ENCODE measurements at places on chromosomes 7 and 10. TPM values are rescaled to one million over a fixed set of nuclear protein-coding genes. Genes with fewer than 3 reads are reported as not detected.

GRCh38 chr7:150323682-150324372 lies 482 bp upstream of the ACTR3C start:
- DNase-seq = peak; percentile 40

GRCh38 chr10:78876449-78876848 lies 192.3 kb upstream of the ZMIZ1 start:
- peak; percentile 33 for DNase-seq

DNA sequence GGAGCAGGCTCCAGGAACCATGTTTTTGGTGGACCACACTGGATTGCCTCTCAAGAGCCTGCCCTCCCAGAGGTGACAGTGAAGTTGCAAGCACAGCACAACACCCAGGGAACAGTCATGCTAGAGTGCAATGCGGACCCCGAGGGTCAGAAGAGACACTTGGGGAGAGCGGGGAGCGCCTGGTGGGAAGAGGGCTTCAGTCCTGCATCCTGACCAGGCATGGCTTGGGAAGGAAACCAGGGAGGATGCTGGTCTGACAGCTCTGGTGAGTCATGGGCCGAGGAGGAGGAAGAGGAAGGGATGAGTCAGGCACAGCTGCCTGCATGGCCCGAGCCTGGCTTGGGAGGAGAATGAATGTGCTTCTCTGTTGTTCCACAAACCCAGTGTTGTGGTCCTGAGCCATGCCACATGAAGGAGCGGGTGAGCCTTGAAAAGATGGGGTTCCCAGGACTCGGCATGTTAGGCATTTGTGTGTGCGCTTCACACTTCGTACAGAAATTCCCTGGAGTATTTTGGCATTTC lies 29.5 kb upstream of the ANKRD2 start:
- peak; percentile 99 for DNase-seq

DNA sequence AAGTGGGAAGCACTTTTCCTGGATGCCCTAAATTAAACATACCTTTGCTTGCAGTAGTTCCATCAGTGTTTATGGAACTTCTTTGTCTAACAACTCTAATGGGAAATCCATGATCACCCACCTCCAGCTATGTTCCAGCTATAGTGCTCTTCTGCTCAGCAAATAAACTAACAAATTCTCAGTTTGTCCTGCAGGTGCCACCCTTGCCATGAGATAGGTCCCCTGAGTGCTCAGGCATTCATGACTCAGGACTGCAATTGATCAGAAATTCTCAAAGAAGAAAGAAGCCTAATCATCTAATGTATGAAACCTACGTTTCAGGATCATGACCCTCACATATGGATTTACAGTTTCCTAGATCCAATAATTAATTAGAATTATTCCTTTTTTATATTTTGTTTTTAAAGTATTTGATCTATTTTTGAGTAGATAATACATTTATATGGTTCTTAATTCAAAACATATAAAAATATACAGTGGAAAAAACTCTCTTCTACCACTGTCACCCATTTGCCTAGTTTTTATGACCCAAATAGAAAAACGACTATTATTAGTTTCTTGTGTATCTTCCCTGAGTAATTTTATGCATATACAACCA lies 48.7 kb upstream of the DYNC1I1 start:
- DNase-seq = peak; percentile 68

GRCh38 chr7:30799206-30799975 lies 28.2 kb downstream of the MINDY4 start:
- DNase-seq = peak; percentile 84

GRCh38 chr7:128940494-128941322 lies 3.0 kb downstream of the IRF5 start:
- DNase-seq = no peak

DNA sequence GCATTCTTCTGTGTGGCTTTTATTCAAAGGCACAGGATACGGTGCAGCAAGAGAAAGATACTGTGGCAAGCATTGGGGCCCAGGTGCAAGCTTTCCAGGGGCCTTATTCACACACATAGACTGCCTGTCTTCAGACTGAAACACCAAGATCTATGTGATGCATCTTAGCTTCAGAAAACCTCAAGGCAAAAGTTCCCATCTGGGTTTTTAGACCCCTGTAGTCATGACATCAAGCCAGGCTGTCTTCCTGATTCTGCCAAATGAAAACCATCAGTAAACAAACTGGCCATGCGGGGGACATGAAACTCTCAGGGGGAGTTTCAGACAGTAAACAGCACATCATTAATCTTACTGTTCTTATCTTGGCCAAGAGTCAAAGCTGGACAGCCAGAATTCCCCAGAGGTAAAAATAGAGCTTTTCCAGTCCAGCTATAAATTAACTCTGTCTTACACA lies 9.8 kb downstream of the AGBL3 start:
- no peak for DNase-seq

- DNase-seq = peak; percentile 88
Measured at GRCh38 chr10:12710594-12711349, 290.7 kb downstream of the CCDC3 start.

DNA sequence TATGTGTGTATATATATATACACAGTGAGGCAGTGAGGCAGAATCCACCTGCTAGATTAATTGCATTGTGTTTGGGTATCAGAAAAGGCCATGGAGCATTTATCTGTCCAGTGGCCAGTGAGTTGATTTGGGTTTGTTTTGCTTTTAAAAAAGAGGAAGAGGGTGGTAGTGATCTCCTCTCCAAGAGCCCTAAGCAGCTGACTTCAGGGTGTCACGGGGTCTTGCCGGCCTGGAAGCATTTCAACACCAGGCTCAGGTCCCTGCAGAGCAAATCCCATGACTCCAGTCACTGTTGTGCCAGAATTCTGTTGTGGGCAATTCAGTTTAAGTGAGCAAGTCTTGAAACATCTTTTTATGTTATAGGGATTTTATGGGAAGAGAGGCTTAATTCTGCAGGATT lies 30.6 kb upstream of the GPNMB start:
- DNase-seq = no peak

GRCh38 chr10:132984008-132984295 lies 41.6 kb upstream of the CFAP46 start:
- no peak for DNase-seq

DNA sequence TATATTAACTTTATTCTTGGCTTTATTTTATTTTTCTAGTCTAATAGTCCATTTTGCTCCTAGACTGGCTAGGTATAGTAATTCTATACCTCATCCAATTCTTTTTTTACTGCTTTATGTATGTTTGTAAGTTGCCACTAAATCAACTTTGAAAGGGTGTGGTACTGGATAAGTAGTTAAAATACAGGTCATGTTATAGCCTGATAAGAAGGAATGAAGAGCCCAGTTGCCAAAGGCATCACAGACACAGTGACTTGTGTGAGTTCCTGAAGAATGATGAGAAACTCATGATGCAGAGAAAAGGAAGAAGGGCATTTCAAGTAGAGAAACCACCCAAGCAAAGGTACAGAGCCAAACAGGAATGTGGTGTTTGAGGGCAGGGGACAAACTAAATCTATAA lies 27.3 kb downstream of the NAPEPLD start:
- DNase-seq = no peak

DNA sequence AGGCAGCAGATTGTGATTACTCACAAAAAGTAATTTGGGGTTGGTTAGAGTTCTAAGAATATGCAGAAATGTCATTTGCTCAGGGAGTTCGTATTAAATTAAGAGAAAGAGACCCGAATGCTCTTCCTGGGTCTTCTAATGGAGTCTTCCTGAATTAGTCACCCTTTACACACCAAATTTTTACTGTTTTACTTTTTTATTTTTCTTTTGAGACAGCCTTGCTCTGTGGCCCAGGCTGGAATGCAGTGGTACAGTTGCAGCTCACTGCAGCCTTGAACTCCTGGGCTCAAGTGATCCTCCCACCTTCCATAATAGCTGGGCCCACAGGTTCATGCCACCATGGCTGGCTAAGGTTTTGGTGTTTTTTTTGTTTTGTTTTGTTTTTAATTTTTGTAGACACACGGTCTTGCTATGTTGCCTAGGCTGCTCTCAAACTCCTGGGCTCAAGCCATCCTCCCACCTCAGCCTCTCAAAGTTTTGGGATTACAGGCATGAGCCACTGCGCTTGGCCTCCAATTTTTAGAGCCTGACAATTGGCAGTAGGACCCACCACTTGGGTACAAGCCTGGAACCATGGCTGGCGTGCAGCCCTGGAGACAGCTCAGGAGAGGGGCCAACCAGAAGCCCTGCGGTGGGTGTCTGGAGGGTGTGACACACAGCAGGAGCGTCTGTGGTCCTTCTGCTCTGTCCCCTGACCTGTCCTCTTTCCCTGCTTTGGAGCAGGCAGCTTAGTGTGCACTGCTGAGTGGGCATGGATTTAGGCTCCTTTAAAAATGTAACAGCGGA lies 16.4 kb upstream of the BHLHA15 start:
- DNase-seq = no peak

DNA sequence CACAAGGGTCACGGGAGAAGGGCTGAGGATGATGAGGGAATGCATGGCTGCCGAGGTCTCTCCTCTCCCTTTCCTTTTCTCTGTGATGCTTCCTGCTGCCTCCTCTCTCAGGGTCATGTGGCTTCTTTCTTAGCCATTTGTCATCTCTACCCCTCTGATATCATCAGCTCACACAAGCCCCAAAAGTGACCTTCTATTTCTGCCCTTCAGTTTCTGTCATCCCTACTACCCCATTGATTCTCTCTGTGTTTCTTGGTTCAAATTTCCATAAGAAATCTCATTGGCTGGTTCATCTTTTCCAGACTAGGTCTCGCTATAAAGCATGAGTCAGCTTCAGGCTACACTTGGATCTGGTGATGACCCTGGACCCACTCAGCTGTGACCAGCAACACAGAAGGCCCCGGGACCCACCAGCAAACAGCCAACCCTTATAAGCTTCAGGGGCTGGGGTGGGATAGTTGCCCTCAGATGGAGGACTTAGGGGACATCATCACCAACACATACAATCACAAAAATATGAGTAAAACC lies 284.3 kb downstream of the SKAP2 start:
- DNase-seq = no peak

DNA sequence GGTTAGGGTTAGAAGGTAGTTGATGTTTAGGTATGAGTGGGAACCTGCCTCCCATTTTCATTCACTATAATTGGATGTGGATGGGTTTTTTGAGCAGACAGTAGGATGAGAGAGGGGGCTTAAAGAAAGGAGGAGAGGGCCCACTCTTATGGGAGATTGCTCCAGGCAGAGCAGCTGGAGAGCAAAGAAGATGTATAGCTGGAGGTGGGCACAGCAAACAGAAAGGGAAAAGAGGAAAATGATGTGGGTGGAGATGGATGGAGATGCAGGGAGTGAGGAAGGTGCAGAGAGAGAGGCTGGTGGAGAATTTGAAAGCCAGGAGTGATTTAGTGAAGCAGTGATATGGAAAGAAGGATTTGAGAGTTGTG lies 29.9 kb downstream of the LSMEM1 start:
- DNase-seq = no peak

GRCh38 chr7:12062062-12062461 lies 149.0 kb upstream of the TMEM106B start:
- DNase-seq = peak; percentile 20

GRCh38 chr7:47529826-47530555 lies 51.9 kb downstream of the TNS3 start:
- no peak for DNase-seq

GRCh38 chr10:31000867-31001266 lies 30.8 kb downstream of the ZNF438 start:
- DNase-seq = no peak

DNA sequence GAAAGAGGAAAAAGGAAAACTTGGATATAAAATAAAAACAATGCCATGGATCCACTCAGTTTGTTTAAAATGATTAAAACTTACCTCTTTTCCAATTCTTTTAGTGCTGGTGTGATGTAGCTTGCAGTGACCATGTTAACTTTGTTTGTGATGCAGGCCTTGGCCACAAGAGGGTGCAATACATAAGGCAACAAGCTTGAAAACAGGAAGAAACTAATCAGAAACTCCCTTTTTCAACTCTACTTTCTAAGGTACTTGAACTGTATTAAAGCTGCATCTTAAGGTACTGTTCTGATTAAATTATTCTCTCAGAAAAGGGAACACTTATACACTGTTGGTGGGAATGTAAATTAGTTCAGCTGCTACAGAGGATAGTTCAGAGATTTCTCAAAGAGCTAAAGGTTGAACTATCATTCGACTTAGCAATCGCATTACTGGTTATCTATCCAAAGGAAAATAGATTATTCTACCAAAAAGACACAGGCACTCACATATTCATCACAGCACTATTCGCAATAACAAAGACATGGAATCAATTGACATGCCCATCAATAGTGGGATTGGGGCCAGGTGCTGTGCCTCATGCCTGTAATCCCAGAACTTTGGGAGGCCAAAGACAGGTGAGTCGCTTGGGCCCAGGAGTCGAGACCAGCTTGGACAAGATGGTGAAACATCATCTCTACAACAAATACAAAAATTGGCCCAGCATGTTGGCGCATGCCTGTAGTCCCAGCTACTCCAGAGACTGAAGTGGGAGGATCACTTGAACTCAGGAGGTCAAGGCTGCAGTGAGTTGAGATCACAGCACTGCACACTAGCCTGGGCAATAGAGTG lies 50.9 kb downstream of the AASS start:
- DNase-seq = peak; percentile 89

GRCh38 chr10:118563373-118563890 lies 32.0 kb downstream of the PRLHR start:
- DNase-seq = no peak

DNA sequence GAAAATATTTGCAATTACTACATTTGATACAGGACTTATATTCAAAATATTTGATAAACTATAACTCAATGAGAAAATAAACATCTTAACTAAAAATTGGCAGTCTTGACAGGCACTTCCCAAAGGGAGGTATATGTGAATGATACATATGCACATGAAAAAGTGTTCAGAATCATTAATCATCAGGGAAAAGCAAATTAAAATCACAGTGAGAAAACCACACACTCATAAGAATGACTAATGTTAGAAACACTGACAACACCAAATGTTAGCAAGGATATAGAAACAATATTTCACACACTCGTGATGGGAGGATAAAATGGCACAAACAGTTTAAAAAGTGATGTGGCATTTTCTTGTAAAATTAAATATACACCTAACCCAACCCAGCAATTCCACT lies 4.1 kb upstream of the VPS26A start:
- no peak for DNase-seq

DNA sequence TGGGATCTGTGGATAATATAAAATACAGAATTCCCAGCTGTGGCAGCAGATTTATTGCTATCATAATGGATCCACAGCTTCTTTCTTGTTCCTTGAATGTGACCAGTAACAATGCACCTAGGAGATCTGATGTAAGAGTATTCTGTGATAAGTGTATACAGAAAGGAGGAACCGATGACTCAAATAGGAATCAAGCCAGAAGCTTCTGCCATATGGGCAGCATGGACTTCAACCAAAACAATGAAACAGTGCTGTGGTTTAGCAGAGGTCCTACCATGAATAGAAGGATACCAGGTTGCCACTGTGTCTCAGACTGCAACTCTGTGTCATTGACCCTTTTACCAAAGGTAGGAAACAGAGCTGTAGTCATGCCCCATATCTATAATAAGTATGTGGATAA lies 81.8 kb downstream of the PTPRZ1 start:
- DNase-seq = no peak

GRCh38 chr7:24576171-24577025 lies 3.1 kb downstream of the PALS2 start:
- DNase-seq = peak; percentile 79

The TMEM196 gene
- total RNA-seq = not detected

The PLXDC2 gene
- 5.5 TPM for total RNA-seq

The SLC29A4 gene
- 1.0 TPM for total RNA-seq

The SLC18A2 gene
- total RNA-seq = not detected

The PUS7 gene
- 35.1 TPM for total RNA-seq

The OPALIN gene
- total RNA-seq = not detected

The VAX1 gene
- not detected for total RNA-seq

The ST8SIA6 gene
- 0.34 TPM for total RNA-seq

The OR6B1 gene
- not detected for total RNA-seq
